Fibroblast of skin of back (primary cell): ENCODE measurements at places on chromosomes 2 and 18.

- no peak for DNase-seq
These were observed 592 bp downstream of the PSD4 start for GRCh38 chr2:113174376-113174750.

DNA sequence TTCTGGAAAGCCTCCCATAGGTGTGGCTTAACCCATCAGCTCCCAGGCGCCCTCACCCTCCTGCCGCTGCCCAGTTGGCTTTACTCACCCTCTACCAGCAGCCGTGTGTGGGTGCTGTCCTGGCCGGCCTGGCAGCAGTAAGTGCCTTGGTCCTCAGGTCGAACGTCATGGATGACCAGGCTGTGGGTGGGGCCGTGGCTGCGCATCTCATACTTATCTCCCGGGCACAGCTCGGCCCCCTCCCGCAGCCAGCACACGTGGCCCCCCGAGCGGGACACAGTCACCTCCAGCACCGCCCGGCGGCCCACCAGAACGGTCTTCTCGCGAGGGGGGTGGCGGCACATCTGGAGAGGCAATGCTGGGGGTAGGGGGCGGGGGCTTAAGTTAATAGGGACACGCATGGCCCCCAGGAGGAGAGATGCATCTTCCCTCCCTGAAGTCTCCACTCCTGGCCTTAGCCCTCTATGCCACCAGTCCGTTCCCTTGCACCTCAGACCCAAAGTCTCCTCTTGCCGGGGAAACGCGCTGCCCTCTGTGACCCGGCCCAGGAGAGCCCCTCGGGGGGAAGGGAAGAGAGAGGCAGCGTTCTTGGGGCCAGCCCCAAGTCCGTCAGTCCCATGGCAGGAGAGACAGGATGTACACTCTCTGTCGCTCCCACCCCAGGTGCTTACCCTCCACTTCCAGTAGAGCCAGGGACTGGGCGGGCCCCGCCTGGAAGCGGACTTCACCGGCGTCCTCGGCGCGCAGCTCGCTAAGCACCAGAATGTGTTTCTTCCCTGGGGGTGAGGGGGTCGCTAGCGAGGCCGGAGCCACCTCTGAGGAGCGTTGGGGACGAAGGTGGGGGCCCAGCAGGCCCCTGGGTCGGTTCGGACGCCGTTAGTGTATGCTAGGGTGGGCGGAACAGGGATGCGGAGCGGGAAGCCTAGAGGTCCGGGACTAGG lies 7.9 kb downstream of the TMEM198 start:
- DNase-seq, result no peak

- peak; percentile 51 for DNase-seq
These were observed 37.8 kb downstream of the PSTPIP2 start for GRCh38 chr18:46034230-46034629.

DNA sequence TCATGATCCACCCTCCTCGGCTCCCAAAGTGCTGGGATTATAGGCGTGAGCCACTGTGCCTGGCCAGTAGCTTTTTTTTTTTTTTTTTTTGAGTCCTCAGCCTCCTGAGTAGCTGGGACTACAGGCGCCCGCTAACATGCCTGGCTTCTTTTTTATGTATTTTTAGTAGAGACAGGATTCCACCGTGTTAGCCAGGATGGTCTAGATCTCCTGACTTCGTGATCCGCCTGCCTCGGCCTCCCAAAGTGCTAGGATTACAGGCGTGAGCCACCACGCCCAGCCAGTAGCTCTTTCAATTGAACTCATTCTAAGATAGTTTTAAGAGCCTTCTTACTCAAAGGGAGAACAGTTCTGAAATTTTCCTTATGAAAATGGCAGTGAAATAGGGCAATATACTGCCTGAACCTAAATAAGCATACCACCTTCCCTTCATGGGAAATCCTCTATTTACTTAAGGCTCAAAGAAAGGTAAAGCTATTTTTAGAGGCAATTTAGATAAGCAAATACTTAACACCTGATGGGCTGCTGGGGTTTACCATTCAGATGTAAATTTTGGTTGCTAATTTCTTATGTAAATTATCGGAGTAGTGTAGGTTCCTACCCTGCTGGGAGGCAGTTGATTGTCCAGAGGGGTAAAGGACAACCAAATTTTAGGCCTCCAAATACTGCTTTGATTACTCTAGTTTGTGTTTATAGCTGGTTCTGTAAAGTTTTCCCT lies 144.7 kb downstream of the GREB1L start:
- no peak for DNase-seq

- DNase-seq, result no peak
These were observed 222.8 kb downstream of the ARL4C start for GRCh38 chr2:234273887-234274584.

DNA sequence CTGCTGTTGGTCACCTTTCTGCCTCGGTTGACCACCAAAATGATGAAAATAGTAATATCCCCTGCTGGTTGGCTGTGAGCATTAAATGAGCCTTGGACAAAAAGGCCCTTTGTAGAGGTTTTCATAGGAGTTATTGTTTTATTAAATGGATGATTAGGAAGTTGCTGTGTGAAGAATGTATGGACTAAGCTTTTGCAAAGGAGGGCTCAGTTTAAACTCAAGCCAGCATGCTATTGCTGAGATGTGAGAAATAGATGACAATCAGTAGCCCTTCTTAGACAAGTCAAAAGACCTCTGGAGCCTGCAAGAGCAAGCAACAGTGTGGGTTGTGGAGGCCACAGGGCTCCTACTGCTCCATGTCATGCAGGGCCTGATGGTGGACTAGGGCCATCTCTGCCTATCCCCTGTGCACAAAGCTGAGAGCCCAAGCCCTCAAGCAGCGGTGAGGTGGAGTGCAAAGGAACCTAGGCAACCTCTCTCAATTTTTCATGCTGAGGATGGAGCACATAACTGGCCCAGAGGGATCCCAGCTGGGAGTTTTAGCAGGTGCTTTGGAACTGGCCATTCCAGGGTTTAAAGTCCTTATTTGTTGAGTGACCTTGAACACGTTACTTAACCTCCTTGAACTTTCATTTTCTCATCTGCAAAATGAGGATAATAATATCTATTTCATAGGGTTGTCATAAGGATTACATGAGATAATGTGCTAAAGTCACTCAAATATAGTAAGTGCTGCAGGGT lies 37.1 kb downstream of the FOSL2 start:
- no peak for DNase-seq

DNA sequence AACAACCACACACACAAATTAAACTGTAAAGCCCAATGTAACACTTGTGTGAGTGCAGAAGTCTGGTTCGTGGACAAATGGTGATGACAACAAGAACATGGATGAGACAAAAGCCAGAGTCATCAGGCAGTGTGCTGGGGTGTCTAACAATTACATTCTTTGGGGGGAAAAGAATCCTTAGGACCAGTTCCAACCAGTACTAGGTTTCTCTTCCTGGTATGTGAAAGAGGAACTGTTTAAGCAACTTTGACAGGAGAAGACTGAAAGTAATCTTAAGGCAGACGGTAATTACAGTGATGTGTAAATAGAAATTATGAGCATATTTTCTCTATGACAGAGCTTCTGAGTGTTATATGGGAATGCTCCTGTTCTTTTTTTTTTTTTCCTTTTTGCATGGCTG lies 133.4 kb downstream of the AFF3 start:
- peak; percentile 80 for DNase-seq

- no peak for DNase-seq
These were observed 26.3 kb downstream of the MEX3C start for GRCh38 chr18:51171223-51171622.

DNA sequence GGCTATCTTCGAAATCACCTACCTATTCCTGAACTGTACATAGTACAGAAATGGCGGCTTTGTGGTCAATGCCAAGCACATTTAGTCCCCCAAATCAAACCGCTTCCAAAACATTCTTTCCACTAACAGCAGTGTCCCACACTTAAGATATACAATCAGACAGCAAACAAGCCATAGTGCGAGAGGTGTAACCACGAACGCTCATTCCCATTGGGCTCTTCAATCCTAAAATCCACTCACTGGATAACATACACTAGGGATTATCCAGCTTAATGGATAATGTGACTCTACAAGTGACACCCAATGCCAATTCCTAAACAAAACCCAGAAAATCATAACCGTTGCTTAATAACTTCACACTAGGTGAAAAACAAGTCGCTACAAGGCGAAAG lies 2.0 kb downstream of the XPO1 start:
- peak; percentile 18 for DNase-seq

GRCh38 chr2:28084564-28084963 lies 194.0 kb downstream of the BABAM2 start:
- DNase-seq, result no peak

GRCh38 chr2:194126418-194126817 lies 1530.6 kb upstream of the SLC39A10 start:
- DNase-seq, result no peak

- no peak for DNase-seq
These were observed 212.7 kb downstream of the HNMT start for GRCh38 chr2:138176862-138177439.

- DNase-seq, result peak; percentile 82
These were observed 16.9 kb upstream of the VPS54 start for GRCh38 chr2:64036034-64036705.

- no peak for DNase-seq
These were observed 5.4 kb downstream of the CACNB4 start for GRCh38 chr2:152093464-152093863.
